Panc1 (cell line): ENCODE measurements at places on chromosomes 3 and 15.

DNA sequence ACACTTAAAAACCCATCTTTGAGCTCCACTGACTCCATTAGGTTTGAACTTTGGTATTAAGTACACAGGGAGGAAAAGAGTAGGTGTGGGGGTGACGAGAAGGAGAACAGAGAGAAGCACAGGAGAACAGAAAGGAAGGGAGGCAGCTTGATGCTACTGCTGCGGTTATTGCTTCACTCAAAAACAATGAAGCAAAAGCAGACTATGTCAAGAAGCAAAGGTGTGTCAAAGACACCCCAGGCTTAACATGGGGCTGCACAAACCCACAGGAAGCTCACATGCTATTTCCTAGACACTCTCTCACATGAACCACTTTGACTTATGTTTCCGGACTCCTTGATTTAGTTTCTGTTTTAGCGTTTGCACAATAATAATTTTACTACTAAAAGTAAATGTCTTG lies 961.0 kb upstream of the CFAP20DC start:
- no peak for DNase-seq

DNA sequence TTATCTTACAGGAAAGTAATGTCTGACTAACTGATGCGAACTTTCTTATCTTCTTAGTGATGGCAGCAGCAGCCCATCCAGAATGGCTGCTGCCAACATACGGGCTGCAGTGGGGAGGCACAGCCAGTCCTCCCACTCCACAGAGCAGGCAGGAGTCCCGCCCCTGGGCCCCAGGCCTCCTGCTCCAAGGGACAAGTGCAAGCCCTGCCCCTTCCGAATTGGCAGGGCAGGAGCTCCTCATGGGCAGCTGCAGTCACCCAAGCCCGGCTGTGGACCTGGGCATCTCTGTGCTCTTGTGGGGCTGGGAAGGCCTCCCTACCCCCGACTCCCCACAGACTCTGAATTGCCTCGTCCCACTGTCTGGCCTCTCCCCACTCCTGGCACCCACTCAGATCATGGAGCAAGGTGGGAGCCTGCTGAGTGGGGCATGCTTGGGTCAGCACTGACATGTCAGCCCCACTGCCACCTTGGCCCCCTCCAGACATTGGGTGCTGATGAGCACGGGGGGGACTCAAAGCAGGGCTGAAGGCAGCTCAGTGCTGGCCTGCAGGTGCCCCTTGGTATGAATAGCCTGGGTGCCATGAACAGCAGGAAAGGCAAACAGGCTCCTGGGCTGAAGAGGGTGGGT lies 618.9 kb upstream of the KCNMB2 start:
- no peak for DNase-seq

- DNase-seq, result no peak
Measured at GRCh38 chr15:50055332-50055731, 63.7 kb downstream of the ATP8B4 start.

- no peak for DNase-seq
Measured at GRCh38 chr3:37715976-37716375, 145.7 kb upstream of the CTDSPL start.

DNA sequence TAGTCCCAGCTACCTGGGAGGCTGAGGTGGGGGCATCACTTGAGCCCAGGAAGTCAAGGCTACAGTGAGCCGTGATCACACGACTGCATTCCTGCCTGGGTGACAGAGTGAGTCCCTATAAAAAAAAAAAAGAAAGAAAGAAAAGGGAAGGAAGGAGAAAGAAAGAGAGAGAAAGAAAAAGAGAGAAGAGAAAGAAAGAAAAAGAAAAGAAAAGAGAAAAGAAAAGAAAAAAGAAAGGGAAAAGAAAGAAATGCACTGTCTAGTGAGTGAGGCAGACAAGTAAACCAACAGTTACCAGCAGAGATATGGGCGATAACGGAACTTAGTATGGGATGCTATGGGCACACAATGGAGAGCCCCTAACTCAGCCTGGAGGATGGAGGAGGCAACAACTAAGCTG lies 37.2 kb upstream of the TSEN2 start:
- DNase-seq, result no peak

DNA sequence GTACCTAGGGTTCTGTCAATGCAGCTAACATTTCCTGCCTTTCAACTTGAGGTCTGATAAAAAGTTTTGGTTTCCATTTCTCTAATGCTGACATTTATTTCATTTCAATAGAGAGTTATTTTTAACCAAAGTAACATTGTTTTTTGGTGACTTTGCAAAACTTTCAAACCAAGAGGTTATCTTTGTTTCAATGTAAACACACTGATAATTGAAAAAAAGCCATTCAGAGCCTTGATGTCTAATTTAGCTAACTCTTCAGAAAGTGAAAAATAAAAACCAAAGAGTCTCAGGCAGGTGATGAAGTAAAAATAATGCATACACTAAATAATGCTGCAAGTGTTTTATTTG lies 9.6 kb upstream of the TIPARP start:
- DNase-seq, result no peak

GRCh38 chr3:115187149-115187757 lies 40.2 kb upstream of the ZBTB20 start:
- no peak for DNase-seq

DNA sequence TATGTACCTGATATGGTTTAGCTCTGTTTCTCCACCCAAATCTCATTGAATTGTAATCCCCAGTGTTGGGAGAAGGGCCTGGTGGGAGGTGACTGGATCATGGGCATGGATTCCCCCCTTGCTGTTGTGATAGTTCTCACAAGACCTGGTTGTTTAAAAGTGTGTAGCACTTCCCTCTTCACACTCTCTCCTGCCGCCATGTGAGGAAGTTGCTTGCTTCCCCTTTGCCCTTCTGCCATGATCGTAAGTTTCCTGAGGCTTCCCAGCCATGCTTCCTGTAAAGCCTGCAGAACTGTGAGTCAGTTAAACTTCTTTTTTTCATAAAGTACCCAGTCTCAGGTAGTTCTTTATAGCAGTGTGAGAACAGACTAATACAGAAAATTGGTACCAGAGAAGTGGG lies 93.1 kb downstream of the C3orf70 start:
- DNase-seq, result no peak

DNA sequence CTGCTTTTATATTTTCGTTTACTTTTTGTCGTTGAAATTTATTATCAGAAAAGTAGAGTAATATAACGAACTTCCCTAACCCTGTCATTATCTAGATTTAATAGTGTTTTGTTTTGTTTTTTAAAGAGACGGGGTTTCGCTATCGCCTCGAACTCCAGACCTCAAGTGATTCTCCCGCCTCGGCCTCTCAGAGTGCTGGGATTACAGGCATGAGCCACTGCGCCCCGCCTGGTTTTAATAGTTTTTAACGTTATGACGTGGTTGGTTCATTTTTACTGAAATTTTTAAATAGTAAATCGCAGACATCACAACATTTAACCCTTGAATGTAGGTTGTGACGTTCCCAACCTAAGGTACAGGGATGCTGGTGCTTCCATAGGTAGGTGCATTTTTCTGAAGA lies 1.0 kb downstream of the NGRN start:
- DNase-seq, result no peak

DNA sequence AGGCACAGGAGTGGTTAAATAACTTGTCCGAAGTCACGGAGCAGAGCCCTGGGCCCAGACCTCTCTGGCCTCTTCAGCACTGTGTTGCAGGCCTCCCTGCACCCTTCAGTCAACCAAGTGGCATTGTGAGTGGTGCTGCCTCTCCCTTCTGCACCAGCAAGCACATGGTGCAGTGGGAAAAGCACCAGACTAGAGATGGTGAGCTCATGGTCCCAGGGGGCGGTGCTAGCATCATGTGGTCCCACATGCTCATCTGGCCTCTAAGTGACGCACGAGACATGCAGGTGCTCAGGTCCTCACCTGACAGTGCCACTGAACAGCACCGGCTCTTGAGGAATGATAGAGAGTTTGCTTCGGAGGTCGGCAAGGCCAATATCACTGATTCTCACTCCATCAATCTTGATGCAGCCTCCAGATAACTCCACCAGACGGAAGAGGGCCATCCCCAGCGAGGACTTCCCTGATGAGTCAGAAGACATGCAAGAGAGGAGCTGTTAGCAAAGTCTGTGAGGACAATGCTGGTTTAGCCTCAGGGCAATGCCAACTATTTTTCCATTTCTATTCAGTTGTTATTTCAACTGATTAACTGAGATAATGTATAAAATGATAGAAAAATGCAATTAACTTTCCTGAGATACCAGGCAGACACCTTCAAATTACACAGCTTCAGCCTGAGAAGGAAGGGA lies 53.1 kb upstream of the PARL start:
- no peak for DNase-seq

DNA sequence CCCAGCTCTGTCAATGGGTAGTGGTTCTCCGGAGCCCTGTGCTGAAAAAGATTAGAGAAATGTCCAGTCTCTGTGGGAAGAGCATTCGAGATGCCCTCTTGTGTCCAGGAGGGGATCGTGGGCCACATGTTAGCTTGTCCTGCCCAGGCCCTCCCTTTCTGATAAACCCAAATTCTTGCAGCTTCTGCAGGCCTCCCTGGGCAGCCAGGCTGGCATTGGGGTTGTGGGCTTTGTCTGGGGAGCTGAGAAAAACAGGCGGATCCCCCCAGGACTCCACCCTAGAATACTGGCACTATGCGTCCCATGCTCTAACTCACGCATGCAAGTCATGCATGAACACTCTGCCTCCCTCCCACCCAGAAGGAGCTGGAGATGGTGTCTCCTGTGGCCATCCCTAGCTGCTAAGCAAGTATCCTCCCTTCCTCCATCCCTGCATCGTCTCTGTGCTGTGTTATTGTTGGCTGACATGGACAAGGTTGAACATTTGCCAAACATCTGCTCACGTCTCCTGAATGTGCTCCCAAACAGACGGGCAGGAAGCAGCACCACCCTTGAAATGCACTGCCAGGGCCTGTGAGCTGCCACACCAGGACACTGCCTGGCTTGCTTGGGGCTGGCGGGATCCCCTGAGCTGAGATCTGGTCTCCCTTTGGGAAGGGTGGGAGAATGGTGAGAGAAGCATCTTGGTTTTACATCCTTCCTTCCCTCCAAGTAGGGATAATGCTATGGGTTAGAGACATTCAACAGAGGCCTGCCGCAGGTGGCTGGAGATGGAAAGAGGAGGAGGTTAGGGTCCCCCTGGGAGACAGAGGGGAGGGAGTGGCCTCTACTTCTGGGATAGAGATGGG lies 26.5 kb downstream of the CFAP161 start:
- no peak for DNase-seq

DNA sequence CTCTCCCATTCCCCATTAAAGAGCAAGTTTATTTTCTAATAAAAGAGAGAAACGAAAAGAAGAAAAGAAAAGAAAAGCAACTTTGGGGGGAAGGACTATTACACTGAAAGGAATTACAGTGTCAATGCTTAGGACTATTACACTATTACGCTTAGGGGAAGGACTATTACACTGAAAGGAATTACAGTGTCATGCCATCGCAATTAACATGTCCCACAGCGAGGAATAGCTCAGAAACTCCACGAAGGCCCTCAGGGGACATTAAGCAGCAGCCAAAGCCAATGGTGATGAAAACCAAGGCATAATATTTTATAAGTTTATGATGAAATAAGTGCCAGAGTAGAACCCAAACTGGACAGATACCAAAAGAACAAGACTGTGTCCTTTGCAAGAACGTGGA lies 22.1 kb upstream of the DET1 start:
- no peak for DNase-seq
